ENCODE measurements at places on chromosomes 12 and 14.

- no peak for DNase-seq
These were observed 310.3 kb downstream of the C12orf75 start for GRCh38 chr12:105640761-105641160.

DNA sequence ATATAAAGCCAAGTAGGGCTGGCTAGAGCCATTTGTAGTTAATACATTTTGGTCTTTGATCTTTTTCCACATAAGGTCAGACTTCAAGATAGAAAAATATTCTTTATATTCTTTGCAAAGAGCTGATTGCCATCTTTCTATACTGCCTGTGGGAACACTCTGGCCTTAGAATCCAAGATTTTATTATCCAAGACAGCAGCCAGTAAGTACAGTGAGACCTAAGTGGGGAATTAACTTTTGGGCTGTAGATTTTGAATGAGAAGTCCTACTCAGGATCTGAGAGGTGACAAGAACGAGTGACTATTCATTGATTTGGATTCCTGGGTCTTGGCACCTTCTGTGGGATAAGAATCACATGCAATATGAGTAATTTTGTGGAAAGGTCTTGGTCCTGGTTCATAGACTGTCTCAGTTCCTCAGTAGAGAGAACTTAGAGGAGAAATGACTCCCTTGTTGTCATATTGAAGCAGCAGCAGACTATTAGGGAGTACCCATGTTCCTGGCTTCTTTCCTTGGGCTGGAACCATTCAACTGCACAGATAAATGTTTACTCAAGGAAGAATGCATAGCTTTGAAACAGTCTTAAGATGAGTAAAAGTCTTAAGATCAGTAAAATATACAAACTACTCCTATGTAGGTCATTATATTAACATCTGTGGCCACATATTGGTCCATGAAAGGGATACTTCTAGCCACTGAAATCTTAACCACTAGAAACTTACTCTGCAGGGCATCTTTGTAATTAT, 353.8 kb downstream of the RAD51B start:
- DNase-seq: no peak

DNA sequence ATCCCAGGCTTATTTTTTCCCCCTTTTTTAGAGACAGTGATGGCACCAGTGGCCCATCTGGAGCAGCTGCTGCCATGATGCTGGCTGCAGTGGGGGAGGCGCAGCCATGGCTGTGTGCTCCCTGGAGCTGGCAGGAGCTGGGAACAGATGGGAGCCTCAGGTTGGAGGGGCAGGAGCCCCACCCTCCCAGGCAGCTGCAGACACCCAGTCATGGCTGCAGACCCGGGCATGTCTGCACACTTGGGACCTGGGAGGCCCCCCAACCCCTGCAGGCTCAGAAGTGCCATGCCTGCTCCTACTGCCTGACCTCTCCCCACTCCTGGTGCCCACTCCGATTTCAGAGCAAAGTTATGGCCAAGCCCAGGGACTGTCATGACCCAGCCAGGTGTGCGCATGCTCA, 25.1 kb downstream of the CDKL1 start:
- no peak for DNase-seq

GRCh38 chr14:77570706-77571268, 45.6 kb downstream of the SPTLC2 start:
- DNase-seq: no peak

DNA sequence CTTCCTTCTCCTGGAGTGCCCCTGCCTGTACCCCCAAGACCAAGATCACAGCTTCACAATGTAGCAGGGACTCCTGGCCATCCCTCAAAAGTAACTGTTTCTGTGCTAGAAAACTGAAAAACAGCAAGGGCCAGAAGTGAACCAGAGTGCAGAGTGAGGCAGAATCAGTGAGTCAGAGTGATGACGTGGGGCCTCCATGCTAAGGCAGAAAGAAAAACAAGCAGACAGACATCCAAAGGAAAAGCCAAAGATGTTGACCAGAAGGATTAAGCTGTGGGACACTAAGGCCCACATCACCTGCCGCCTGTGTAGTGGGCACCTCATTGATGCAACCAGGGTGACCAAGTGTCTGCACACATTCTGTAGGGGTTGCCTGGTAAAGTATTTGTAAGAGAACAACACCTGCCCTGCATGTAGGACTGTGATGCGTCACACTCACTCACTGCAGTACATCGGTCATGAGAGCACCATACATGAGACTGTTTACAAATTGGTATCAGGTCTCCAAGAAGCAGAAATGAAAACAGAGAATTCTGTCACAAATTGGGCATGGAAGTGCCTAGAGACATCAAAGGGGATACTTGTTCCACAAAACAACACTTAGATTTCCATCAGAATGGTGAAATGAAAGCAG, 51.2 kb downstream of the ARMH4 start:
- no peak for DNase-seq

DNA sequence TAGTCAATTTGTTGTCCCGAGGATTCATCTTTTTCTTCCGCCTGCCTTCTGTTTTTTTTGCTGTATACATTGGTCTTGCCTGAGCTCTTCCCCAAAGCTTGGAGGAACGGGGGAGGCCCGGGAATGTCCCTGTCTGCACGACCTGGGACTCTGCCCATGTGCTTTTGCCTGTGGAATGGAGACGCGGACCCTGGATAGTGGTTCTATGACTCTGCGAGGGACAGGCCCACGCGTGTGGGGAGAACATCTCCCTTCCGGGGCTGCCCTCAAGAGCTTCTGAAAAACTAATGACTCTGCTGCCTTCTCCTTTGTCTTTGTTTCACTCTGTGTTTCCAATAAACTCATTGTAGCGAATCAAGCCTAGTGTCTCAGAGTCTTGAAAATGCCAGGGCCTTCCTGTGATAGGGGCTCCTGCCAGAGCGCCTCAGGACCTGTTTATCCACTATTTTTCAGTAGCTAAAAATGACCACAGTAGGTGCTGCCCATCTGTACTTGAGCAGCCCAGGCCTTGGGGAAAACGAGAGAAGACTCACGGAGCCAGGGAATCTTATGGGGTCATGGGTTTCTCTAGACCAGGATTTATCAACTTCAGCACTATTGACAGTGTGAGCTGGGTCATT, 12.3 kb downstream of the KRT83 start:
- no peak for DNase-seq

GRCh38 chr12:2551412-2551900, 243.3 kb upstream of the FKBP4 start:
- no peak for DNase-seq

GRCh38 chr14:91929700-91930099, 17.8 kb downstream of the FBLN5 start:
- DNase-seq: no peak

GRCh38 chr12:88092771-88093170, 49.1 kb downstream of the CEP290 start:
- no peak for DNase-seq

DNA sequence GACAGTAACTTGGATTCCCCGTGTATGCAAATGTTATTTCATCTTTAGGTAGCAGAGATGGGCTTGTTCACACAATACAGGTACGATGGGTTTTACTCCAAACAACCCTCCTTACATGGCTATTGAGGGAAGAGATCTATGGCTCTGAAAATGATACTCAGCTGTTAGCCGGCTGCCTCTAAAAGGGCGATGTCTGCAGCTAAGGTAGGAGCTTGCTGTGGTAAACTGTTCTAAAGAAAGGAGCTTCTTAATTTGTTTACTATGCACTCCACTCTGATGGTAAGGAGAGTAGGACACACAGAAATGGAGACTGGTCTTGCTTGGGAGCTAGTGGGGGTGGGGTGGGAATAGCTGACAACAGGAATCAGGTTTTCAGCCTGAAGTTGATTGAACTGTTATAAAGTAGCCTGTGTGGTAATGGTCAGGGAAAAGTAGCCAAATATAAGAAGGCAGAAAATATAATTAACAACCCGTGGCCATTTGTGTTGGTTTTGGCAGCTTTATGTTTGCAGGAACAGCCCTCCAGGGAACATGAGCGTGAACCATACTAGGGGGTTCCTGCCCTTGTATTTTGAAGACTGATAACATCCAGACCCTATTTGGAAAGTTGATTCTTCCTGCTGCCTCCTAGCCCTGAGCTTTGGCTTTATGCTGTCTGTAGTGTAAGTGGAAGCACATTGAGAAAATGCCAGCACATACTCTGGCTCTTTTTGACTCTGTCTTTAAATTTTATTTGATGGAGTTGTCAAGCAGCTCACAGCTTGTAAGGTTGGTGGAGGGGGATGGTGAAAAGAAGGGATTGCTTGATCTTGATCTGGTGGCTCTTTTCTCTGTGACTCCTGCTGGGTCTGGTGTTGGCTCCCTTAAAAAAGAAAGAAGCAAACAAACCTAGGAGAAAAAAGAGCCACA, 929.8 kb downstream of the DIO2 start:
- no peak for DNase-seq

- DNase-seq: no peak
These were observed 5.0 kb downstream of the CACNB3 start for GRCh38 chr12:48823281-48823680.

GRCh38 chr12:57315681-57316080, 64.7 kb upstream of the STAC3 start:
- DNase-seq: no peak

DNA sequence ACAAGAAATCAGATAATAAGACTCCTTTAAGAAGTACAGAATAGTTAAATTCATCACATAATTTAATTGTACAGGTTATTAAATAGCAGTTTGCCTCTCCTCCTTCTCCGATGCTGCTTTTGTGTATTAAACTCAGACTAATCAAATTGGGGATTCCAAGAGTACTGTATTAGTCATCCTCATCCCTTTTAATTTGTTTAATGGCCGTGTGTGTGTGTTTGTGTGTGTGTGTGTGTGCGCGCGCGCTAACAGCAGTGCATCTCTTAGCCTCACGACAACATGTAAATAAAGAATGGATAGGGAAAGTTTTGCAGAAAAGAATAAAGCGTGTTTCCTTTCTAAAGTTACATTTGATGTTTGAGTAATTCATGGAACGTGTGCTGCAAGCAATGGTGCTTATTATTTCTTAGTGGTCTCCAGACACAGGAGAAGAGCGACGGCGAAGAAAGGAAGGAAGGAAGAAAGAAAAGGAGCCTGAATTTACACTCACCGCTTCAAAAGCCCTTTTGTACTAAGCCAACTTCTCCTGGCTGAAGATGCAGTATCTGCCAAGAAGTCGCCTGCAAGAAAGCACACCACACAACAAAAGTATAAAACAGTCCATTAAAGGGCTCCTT, 220.3 kb downstream of the ASCL1 start:
- DNase-seq: no peak

- DNase-seq: peak; percentile 19
These were observed 44.2 kb upstream of the MANSC4 start for GRCh38 chr12:27824126-27824842.

DNA sequence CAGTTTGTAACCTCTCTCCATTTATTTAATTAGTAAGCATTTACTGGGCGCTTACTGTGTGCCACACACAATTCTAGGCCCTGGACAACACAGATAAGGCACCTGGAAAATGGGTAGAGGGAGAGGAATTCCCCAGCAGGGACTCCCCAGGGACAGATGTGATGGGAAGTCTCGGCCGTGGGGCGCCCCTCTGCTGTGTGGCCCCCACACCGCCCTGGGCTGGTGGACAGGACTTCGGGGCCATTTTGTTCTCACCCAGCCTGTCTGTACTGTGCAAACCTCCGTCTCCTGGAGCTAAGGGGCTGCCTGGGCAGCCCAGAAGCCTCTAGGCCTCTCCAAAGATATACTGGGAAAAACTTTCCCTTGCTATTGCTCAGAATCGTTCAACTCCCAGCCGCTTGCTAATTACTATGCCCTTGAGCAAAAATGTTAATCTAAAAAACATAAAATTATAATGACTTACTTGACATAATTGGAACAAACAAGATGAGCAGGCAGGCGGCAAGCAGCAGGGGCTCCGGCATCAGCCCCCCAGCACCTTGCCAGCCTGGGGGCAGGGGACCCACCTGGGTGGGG, 64.4 kb upstream of the NCOR2 start:
- no peak for DNase-seq

- DNase-seq: no peak
These were observed 99.9 kb downstream of the PPM1H start for GRCh38 chr12:62834971-62835547.

DNA sequence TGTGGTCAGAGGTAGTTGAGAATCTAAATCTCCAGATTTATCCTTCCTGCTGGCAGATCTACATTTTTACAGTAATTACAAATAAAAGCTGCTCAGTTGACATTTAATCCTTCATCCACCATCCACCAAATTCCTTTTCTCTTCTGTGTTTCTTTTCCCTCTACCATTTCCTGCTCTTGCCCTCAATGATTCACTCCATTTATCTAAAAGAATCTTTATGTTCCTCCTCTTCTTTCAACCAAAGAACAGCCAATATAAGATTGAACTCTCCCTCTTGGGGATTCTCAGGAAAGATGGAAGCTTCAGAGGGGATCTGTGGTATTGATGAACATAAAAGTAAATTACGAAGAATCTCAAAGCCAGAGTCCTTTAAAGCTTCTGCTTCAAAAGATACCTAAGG, 4.4 kb downstream of the MAP4K5 start:
- no peak for DNase-seq

GRCh38 chr12:121166356-121166755, 33.7 kb downstream of the P2RX7 start:
- no peak for DNase-seq

- no peak for DNase-seq
These were observed 121.5 kb downstream of the STXBP6 start for GRCh38 chr14:24928386-24928900.

- DNase-seq: no peak
These were observed 130.7 kb downstream of the OTOGL start for GRCh38 chr12:80230068-80230467.

DNA sequence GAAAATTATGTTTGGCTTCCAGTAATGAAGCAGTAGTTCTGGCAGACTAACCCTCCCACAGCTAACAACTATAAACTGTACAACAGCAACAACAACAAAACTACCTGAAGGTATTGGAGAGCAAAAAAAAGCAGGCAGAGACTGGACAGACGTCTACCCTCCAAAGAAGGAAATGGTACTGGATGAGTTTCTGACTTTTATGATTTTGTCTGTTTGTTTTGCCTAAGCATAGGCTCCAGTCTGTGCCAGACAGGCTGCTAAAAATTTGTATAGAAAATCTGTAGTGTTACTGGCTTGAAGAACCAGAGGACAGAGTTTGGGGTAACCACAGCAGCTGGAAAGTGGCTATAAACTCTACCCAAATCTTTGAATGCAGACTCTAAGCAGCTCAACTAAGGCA, 131.3 kb downstream of the SLC25A47 start:
- DNase-seq: no peak

- DNase-seq: no peak
These were observed 56.4 kb downstream of the TMCC3 start for GRCh38 chr12:94593822-94594442.

- no peak for DNase-seq
These were observed 157.6 kb downstream of the FOXA1 start for GRCh38 chr14:37437490-37437889.

GRCh38 chr12:102766961-102767360, 150.1 kb downstream of the PAH start:
- DNase-seq: no peak

- no peak for DNase-seq
These were observed 102.1 kb upstream of the PMCH start for GRCh38 chr12:102299731-102300130.

Data from stimulated activated CD4-positive, alpha-beta T cell treated with anti-CD3 and anti-CD28 coated beads, Interleukin-1b, Interleukin-23, amount 100 ng/mL, for 48 hours (primary cell).